ENCODE measurements at places on chromosomes 5 and 9. TPM values are rescaled to one million over a fixed set of nuclear protein-coding genes. Genes with fewer than 3 reads are reported as not detected.

GRCh38 chr5:87354496-87354895 is 58.2 kb downstream of the CCNH start:
- no peak for DNase-seq

DNA sequence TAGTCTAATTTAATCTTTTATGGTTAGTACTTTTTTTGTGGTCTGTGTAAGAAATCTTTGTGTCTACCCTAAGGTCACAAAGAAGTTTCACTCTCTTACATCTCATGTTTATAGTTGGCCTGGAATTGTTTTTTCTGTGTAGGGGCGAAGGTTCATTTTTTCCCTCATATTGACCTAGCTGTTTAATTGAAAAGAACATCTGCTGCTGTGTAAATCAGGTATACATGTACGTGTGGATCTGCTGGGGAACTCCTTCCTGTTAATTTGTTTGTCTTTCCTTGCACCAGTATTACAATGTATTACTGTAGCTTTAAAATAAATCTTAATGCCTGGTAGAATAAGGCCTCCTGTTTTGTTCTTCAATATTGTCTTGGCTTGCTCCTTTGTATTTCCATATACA is 37.8 kb downstream of the EXOSC2 start:
- no peak for DNase-seq

- DNase-seq = no peak
Observed at GRCh38 chr5:22372376-22372775, 480.8 kb downstream of the CDH12 start.

- no peak for DNase-seq
Observed at GRCh38 chr5:178206166-178207101, 2.1 kb downstream of the HNRNPAB start.

GRCh38 chr5:5326115-5326758 is 96.2 kb upstream of the ICE1 start:
- no peak for DNase-seq

Gene GOLGA2
- total RNA-seq = 48.3 TPM

Gene SURF6
- total RNA-seq = 15.9 TPM

All from CD4-positive, alpha-beta T cell (primary cell).